ENCODE measurements at places on chromosomes 6 and 20.

GRCh38 chr6:18154507-18155149 lies at the start of gene TPMT:
TPMT (minus strand) TSS chr6:18155077; CDS start chr6:18149127, 5,950 bp downstream.
- no peak for DNase-seq

DNA sequence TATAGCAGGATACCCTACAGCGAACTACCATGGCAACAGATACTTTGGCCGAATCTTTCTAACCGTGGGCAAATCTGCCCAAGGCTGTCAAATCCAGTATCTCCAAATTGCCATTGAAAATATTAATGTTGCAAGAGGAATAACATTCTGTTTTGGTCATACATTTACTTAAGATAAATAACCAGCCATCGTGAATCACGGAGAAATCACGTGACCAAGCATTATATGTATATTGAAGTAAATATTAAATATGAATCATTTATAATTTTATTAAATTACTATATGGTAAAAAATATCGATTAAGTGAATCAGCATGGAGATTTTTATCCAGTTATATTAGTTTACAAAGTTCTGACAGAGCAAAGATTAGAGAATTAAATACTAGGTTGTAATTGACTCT lies 714.6 kb upstream of the GJE1 start:
- no peak for DNase-seq

DNA sequence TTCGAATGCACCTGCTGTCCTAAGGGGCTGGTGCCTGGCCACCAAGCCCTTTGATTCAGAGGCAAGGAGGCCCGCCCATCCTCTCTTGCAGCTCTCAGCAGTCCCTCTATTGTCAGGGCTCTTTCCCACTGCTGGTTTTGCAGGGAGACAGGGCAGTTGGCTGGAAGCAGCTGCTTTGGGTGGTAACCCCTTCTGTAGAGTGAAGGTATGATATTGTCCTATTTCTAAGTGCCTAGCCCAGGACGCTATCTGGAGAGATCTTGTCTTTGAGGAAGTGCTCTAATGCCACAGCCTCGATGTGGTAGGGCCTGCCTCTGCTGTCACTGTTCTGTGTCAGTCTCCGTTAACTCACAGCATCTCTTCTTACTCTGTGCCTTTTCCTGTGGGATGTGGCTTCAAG lies 5.6 kb downstream of the PLCG1 start:
- DNase-seq, result no peak

DNA sequence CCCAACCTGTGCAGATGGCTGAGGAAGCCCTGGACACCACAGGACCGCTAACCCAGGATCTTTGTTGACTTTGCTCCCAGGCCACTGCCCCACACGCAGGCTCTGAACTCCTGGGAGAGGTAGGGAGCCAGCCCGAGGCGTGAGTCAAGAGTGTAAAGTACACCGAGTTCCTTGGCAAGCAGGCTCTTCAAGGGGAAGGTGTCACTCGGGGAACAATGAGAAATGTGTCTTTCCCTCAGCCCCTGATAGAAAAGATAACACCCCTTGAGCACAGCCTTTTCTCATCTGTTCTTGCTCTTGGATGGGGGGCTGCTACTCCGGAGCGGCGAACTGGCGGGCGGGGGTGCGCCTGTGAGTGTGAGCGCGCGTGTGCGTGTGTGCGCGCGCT lies 472 bp upstream of the EDN3 start:
- DNase-seq, result no peak

GRCh38 chr6:27591699-27592480 lies 119.0 kb upstream of the ZNF184 start:
- DNase-seq, result no peak

GRCh38 chr6:141265756-141266623 lies 866.7 kb upstream of the GJE1 start:
- no peak for DNase-seq

GRCh38 chr6:146905181-146905704 lies 299.0 kb upstream of the STXBP5 start:
- DNase-seq, result no peak

GRCh38 chr20:53699906-53700305 lies 106.3 kb upstream of the ZNF217 start:
- DNase-seq, result no peak

DNA sequence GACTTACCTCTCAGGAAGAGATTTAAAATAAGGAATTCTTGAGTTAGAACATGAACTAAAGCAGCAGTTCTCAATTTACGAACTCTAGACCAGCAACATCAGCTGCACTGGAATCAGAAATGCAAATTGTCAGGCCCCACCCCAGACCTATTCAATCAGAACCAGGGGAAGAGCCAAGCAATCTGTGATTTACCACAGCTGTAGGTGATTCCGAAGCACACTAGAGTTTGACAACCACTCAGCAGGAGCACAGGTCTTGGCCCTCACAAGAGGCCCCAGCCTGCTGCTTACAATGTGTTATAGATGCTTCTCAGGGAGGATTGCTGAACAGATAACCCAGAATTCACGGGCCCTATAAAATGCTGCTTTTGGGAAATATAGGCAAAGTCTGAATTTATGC lies 279.2 kb downstream of the PTPRK start:
- DNase-seq, result no peak

DNA sequence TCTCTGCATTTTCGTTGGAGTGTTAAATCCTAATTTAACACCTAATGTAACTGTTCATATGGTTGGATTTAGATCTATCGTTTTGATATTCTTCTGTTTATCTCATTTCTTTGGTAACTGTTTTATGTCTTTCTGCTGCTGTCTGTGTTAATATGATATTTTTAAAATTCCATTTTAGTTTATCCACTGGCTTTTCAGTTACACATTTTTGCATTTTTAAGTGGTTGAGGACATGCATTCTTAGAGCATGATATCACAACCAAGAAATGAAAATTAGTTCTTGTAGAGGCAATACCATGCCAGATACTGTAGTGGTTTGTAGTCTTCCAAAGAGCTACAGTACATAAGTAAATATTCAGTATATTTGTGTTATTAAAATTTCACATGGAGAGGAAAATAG lies 58.6 kb downstream of the LIN28B start:
- no peak for DNase-seq

DNA sequence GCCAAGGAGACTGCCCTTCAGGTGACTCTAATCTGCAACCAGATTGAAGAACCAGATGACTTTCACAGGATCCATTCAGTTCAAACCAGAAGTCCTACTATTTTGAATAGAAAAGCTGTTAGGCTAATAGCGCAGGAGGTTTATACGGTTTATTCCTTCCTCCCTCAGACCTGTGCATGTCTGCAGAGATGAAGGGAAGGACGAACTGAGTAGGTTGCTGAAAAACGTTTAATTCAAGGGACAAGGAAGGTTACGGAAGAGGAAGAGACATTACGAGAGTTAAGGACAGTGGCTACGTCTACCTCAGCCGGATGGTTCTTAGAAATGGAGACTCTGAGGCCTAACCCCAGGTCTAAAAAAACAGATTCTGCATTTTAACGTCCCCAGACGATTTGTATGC lies 978 bp downstream of the AURKA start:
- no peak for DNase-seq

DNA sequence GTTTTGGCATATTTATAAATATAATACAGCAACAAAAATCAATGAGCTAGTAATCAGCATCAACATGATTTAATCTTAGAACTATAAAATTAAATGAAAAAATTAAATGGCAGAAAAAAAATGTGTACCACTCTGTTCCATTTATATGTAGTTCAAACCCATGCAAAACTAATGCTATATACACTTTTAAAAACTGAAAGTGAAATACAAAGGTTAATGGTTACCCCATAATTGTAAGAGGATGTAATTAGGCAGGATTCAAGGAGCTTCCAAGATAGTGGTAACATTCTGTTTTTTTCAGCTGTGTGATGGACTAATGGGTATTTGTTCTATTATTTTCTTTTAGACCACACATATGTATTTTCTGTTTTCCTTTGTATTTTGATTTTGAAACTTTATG lies 492.1 kb downstream of the UTRN start:
- DNase-seq, result no peak

- DNase-seq, result no peak
Observed at GRCh38 chr6:83051377-83052172, 14.1 kb downstream of the UBE3D start.

DNA sequence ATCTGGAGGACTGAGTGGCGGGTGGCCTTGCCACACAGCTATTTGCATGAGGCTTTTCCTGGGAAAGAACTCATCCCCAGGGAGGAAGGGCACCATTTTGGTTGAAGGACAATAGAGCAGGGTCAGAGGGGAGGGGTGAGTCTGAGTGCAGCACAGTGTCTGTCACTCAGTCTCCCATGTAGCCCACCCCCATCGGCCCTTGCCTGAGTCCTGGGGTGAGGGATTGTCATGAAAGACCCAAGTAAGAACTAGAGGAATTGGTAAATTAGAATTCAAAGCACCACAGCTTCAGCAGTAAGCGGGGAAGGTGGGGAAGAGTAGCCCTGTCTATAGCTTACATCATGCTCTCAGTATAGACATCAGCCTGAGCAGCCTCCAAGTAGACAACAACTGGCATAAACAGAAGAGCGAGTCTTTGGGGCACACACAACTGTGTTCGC lies 90.4 kb upstream of the TMEM30A start:
- no peak for DNase-seq

DNA sequence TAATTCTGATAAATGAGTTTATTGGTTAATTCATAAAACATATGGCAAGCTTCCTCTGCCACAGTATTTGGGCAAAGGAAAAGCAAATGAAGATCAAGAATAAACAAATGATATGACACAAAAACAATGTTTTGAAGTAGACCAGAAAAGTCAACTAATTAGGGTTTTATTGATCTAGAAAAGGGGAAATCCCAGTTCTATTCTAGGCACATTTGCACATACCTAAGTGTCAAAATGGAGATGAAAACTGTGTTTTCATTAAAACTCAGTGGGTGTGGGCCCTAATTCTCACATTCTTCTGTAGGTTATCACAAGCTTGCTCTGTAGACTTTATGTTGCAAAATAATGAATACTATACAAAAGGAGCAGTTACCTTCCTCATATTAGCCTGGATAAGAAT lies 69.0 kb upstream of the TENT5A start:
- DNase-seq, result no peak

DNA sequence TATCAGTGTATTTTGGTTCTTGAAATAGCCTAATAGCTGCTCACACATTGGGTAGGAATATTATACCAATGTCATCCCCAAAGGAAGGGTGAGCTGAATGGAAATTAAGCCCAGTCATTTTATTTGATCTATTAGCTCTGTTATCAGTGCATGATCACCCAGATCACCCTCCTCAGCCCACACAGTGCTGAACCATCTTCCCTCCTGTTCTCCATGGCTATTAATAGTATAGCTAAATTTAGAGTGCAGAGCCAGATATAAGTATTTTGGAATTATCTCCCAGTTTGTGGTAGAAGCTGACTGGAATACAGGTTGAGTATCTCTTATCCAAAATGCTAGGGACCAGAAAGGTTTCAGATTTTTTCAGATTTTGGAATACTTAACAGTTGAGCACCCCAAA lies 45.4 kb downstream of the KCTD20 start:
- DNase-seq, result no peak

DNA sequence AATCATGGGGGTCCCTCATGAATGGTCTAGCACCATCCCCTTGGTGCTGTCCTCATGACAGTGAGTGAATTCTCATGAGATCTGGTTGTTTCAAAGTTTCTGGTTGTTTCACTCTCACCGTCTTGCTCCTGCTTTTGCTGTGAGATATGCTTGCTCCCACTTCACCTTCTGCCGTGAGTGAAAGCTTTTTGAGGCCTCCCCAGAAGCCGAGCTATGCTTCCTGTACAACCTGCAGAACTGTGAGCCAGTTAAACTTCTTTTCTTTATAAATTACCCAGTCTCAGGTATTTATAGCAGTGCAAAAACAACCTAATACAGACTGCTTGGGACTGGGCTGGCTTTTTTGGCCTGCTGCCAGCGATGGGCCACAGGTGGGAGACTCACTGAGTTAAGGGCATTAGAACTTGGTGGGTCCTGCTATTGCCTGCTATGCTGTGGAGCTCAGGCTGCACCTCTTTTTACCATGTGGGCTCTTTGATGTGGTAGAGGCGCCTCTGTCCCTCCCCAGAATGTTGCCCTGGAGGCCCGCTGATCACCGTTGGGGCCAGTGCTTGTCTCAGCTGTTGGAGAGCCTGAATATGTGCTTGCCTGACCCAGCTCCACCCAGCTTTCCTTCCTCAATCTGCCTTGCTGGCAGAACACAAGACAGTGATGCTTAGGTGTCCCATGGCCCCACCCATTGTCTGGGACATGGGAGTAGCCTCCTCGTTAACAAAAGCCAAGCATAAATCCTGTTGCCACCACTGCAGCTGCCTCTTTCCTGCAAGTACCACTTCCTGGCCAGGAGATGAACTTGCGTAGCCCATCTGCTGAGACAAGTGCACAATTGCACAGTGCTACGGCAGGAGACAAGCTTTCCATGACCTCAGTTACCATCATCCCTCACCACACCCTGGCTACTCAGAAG lies 47.1 kb downstream of the IGF2R start:
- DNase-seq, result no peak

DNA sequence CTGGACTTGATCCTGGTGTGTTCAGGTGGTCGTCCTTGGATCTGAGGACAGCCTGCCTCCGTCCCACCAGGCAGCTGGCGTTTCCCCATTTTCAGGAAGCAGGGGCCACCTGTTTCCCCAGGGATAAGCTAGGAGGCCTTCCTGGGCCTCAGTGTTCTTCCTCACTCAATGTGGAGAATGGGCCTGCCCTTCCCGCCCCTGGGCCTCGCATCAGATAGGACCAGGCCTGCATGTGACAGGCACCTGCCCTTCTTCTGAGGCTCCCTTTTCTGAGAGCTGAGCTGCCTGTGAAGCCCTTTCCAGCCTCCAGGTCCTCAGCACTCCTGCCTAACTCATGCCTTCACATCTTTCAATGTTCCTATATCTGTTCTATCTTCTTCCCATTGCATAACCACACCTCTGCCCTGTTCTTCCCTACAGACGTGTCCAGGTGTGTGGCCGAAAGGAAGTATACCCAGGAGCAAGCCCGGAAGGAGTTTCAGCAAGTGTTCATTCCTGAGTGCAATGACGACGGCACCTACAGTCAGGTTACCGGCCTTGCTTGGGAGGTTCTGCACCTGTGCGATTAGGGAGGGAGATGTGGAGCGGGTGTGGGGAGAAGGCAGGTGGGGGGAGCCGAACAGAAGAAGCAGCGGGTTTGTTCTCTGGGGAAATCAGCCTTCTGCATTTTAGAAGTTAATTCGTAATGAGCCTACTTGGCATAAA lies 85.1 kb downstream of the SMOC2 start:
- DNase-seq, result no peak

GRCh38 chr6:15322184-15322583 lies 76.3 kb downstream of the JARID2 start:
- DNase-seq, result no peak

GRCh38 chr6:34182751-34183531 lies 37.1 kb upstream of the GRM4 start:
- DNase-seq, result no peak

DNA sequence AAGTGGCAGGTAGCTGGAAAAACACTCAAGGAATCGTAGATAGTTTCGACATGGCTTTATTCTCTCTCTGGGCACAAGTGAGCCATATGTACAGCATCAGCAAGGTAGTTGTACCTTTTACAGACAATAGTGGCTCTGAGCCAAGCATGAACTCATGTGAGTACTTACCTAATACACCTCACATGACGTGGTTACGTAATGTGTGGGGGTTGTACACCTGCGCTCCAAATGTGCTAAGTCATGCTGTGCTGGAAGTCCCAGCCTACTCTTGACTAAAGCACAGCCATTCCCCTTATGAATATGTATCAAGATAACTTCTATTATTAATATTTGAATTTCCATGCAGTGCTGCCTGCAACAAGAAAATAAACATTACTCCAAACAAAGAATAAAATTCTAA lies 78.8 kb upstream of the HMGN3 start:
- no peak for DNase-seq

GRCh38 chr6:106849120-106849519 lies 125.4 kb downstream of the CD24 start:
- no peak for DNase-seq

All from nucleus accumbens (tissue), 56 donors.